HS-5 (cell line): ENCODE measurements at places on chromosomes 4 and X.

GRCh38 chr4:74805601-74806000 is 11.3 kb upstream of the BTC start:
- DNase-seq = peak; percentile 45

DNA sequence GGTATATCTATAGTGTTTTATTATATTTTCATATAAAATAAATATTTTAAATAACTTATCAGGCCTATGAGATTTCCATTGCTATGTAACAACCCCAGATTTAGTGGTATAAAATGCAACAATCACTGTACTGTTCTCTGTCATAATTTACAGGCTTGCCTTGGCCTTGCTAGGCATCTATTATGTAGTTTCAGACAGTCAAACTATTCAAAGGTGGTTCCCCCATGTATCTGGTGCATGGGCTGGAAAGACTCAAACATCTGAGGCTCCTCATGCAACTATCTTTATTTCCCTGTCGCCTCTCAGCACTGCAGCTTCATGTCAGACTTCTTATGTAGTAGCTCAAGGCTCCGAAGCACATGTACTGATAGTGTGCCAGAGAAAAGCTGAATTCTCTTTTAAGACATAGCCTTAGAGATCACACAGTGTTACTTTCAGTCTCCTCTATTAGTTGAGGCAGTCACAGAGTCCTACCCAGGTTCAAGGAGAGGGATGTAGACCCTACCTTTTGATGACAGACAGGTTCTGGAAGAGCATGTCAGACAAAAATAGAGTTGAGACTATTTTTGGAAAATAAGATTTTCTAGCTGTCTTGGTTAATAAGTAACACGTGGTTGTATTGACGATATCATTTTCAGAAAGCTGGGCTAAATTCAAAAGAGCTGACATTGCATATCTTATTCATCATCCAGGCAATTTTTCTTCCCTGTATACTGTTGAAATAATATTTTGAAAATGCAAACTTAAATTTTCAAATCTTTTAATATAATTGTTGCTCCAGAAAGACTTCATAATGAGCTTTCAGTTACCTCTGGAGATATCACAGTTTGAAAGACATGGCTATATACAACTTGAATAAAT is 19.4 kb downstream of the MTTP start:
- no peak for DNase-seq

- no peak for DNase-seq
These were observed 8.8 kb downstream of the STK26 start for GRCh38 chrX:132031867-132032266.

DNA sequence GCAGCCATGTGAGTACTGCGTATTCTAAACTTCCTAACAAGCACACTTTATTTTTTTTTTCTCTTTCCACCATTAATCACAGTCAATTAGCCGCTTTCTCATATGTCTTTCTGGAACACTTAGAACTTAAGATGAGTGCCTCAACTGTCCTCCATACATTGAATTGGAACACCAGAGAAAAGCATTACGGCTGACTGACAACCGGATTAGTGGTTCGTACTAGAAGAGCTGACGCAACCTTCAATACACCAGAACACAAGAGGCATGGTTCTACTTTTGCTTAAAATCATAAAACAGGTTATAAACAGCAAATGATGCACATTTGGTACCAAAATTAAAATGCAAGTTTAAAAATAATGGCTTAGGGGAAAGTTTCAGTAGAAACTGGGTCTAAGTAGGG is 3.3 kb downstream of the TMEM47 start:
- no peak for DNase-seq

GRCh38 chr4:4871573-4872313 is 12.3 kb downstream of the MSX1 start:
- no peak for DNase-seq

- DNase-seq = no peak
These were observed 134.2 kb downstream of the PWWP3B start for GRCh38 chrX:106302304-106302703.

DNA sequence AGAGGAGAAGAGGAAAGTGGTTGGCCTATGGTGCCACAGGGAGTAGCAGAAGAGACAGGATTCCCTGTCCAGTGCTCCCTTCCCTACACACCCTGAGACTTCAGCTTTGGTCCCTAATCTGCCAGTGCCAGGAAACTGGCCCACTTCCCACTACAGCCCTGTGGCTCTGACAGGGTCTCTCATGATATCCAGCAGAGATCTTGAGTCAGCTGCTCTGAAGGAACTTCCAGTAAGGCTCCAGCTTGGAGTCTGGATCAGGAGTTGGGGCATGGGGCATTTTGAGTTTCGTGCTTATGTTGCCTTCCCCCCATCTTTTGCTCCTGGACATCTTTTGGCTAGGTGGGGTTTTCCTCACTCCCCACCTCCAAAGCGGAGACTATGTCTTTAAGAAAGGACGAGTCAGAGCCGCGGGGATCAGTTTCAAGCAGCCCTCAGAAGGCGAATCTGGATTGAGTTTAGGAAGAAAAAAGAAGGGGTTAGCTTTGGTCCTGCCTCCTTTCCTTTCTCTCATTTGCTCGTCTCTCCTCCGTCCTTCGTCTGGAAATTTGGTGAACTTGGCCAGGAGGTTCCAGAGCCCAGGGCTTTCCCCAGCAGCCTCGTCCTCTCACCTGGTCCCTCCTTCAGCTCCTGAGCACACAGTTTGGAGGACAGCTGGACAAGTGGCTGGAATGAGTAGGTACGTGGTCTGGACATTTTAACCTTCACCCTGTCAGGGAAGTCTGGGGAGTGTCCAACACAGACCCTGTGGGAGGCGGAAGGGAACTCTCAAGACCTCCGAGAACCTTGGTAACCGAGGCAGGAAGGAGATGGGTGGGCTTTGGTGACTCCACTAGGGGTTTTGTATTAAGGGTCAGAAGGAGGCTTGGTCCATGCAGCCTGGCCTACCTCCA is 104.4 kb downstream of the RTL5 start:
- DNase-seq = no peak

DNA sequence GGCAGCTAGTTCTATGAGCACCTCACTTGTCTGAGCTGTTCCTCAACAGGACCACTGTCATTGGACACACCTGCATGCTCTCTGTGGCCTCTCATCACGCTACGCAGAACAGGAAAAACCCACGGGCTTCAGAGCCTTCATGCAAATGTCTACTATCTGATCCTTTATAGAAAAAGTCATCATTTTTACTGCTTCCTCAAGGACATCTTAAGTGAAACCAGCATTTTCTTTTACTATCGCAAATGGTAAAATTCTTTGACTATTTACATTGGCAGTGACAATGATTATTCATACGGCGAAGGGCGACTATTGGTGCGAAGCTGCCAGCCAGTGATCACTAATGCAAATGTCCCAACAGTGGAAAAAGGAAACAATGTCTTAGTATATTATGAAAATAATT is 147.0 kb downstream of the AFAP1 start:
- DNase-seq = no peak

GRCh38 chrX:132090403-132091159 is 37.2 kb downstream of the FRMD7 start:
- no peak for DNase-seq

GRCh38 chr4:82957045-82957444 is 53.6 kb downstream of the LIN54 start:
- DNase-seq = no peak

DNA sequence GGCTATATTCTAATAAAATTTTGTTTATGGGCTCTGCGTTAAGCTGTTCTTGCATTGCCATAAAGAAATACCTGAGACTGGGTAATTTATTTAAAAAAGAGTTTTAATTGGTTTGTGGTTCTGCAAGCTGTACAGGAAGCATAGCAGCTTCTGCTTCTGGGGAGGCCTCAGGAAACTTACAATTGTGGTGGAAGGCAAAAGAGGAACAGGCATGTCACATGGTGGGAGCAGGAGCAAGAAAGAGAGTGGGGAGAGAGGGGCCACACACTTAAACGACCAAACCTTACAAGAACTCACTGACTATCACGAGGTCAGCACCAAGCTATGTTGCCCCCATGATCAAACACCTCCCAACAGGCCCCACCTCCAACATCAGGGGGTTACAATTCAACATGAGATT is 74.0 kb downstream of the FHDC1 start:
- DNase-seq = no peak

DNA sequence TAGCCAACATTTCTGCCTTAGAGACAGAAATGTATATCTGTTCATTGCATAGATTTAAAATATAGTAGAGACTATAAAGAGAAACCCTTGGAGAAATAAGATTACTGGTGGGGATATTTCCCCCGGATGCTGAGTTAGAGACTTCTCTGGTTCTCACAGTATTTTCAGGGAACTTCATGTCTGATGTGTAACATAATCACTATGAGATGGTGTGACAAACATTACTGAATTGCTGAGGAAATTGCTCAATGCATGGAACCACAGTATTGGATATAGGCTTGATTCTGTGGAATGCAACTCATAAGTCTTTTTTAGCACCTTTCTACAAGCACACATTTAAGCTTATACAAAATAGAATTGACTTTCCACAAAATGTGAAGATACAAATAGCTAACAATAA is 152.7 kb downstream of the SOWAHB start:
- DNase-seq = no peak

DNA sequence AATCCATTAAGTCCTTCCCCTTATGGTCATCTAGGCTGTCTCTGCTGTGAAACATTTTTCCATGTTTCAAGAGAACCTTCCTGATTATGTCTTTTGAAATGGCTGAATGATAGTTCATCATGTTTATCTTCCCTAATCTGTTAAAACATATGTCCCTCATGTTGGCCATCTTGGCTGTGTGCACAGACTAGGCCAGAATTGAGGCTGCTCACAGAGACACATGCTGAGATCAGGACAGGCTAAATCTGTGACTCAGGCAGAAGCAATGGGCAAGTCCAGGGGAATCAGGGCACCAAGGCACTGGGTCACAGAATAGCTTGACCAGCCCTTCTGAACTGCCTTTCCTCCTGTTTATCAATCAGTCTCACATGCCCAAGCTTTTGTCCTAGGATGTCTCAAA is 78.3 kb downstream of the FHDC1 start:
- no peak for DNase-seq

- DNase-seq = no peak
These were observed 18.5 kb downstream of the LAP3 start for GRCh38 chr4:17595471-17596005.

DNA sequence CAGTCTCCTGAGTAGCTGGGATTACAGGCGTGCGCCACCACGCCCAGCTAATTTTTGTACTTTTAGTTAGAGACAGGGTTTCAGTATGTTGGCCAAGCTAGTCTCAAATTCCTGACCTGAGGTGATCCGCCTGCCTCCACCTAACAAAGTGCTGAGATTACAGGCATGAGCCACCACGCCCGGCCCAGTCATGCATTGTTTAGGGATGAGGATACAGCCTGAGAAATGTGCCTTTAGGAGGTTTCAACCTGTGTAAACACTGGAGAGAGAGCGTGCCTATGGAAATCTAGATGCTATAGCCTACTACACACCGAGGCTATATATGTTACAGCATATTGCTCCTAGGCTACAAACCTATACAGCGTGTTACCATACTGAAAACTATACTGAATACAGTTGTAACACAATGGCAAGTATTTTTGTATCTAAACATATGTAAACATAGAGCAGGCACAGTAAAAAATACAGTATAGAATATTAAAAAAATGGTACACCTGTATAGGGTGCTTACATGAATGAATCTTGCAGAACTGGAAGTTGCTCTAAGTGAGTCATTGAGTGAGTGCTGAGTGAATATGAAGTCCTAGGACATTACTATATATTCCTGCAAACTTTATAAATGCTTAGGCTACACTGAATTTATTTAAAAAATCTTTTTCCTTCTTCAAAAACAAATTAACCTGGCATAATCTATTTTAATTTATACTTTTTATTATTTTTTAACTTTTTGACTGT is 588.2 kb upstream of the ADGRL3 start:
- peak; percentile 40 for DNase-seq

- no peak for DNase-seq
These were observed 5.3 kb downstream of the MPC1L start for GRCh38 chrX:40628506-40628905.

DNA sequence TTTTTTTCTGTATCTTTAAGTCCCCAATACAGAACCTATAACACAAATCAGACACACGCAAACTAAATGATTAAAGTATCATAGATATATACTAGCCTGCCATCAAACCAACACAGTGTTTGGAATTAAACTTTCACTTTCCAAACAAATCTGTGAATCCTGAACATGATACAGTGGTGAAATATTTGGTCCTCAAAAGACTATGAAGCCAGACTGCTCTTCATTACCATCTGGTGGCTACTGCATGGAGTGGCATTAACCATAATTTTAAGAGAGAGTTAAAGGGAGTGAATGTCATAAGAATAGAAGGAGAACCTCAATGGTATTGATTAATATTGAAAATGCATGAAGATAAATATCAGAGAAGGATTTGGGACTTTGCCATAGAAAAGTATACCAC is 9.2 kb upstream of the GABRA4 start:
- no peak for DNase-seq

DNA sequence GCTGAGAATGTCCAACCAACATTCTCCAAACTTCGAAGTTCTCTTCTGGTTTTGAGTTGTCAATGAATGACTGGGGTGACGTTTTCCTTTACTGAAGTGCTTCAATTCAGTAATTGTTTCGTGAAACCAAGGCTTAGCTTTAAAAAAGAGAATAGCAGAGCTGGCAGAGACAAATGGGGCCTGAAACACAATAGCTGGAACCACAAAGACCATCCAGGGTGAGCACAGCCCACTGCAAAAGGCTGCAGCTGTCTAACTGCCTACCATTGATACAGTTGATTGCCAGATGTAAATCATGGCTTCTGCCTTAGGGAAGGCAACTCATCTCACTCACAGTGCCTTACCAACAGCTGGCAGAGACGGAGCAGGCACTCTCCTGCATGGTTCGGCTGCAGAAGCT is 78.7 kb upstream of the ZNF518B start:
- DNase-seq = no peak

GRCh38 chr4:184289179-184289535 is 71.5 kb upstream of the ENPP6 start:
- no peak for DNase-seq

DNA sequence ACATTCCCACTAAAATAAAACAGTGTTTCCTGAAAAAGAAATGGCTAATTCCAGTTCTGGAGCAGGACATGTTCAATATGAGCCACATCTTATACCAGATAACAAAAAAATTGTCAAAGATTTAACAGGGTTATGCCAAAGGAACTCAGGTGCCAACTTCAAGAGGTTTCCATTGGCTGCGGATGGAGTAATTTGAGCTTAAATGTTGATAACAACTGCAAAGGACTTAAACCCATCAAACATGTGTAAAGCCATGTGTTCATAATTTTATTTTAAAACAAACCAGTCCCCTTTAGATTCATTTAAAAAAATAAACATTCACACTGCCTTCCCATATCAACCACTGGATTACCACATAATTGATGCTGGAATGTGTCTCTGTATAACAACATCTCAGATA is 156.4 kb upstream of the PCDH18 start:
- no peak for DNase-seq
